B cell (primary cell): ENCODE measurements at places on chromosomes 1 and 21.

- H3K27me3 ChIP-seq: no peaks in the 10 kb centered on the region
- no peaks in the 10 kb centered on the region for H3K36me3 ChIP-seq
- no peak overlapping the region for H3K27ac ChIP-seq
- H3K4me1 ChIP-seq: no peaks in the 10 kb centered on the region
- DNase-seq: no peak
These were observed 101.3 kb upstream of the ESRRG start for GRCh38 chr1:216824511-216824910.

- no peaks in the 10 kb centered on the region for H3K27me3 ChIP-seq
These were observed 183.9 kb downstream of the C1orf94 start for GRCh38 chr1:34360574-34360973.

DNA sequence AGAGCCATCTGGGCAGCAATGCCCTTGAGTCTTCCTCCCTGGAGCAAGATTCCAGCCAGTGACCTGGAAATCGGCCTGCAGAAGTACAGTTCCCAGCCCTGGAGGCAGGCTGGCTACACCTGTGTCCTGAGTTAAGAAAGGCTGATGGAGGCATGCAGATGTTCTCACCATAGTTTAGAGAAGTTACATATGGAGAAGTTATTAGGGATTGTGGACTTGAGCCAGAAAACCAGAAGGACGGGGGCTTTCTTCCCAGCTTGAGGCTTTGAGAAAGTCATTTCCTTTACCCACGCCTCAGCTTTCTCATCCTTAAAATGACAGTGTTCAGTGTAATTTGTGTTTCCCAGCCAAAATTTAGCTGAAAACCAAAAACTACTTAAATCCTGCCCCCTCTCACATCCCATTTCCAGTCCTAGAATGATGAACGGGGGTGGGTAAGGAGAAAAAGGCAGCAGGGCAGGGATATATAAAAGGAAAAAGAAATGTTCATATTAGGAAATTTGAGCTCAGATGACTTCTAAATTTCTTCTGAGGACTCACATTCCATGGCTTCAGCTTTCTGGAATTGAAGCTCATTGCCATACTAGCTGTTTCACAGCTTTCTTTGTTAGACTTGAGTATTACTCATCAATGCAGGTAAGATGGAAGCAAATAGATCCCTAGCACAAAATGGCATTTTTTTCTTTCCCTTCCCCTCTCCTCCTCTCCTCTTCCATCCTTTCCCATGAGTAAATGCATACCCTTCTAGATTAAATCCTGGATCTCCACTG, 14.4 kb upstream of the C8B start:
- no peaks in the 10 kb centered on the region for H3K4me1 ChIP-seq
- H3K4me3 ChIP-seq: no peak overlapping the region
- H3K27me3 ChIP-seq: no peaks in the 10 kb centered on the region
- no peak for DNase-seq
- no peaks in the 10 kb centered on the region for H3K36me3 ChIP-seq
- H3K27ac ChIP-seq: no peak overlapping the region

DNA sequence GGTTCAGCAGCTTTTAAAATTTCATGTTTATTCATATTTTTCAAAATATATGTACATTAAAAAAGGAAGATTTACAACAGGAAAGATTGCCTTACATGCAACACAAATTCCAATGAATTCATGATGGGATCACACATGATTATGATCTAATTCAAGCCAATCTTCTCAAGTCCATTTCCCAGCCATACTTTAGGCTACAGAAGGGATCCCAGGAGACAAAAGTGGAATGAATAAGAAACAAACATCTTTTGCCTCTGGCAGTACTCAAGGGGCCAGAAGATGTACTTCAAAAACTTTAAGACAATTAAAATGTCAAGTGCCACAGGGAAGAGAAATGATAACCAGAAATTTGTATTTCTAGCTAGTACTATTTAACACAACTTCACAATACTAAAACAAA, 10.2 kb upstream of the SH2D5 start:
- H3K27ac ChIP-seq: no peak overlapping the region
- H3K36me3 ChIP-seq: peaks cover 72% of the 10 kb centered on the region
- no peaks in the 10 kb centered on the region for H3K4me1 ChIP-seq
- no peak for DNase-seq
- no peak overlapping the region for H3K4me3 ChIP-seq

DNA sequence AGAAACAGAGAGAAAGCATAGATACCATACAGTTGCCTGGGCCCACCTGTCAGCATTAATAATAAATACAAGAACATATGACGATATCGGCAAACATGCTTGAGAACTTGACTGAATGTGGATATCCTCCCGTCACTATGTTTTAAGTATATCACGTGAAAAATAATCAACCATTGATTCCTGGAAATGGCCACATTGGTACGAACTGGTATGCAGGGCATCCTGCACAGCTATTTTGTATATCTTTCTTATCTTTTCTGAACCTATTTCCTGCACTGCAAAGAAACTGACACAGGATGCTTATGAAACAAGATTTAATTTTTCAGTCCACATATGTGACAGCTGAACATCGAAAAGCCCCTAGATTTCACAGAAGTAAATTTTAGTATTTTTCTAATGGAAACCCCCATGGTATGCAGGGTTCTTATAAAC, 22.8 kb upstream of the RGS1 start:
- H3K27me3 ChIP-seq: peaks cover 4% of the 10 kb centered on the region
- no peak overlapping the region for H3K4me3 ChIP-seq
- no peak for DNase-seq
- H3K27ac ChIP-seq: no peak overlapping the region
